ENCODE measurements at places on chromosomes 5 and 9.
A peak's percentile ranks its signal among the peaks of the same experiment; 100 is the strongest.

- DNase-seq: no peak
Observed at GRCh38 chr5:18433336-18433735, 799.1 kb downstream of the TAF11L14 start.

- DNase-seq: peak; percentile 44
Observed at GRCh38 chr9:96219026-96219899, 82.7 kb downstream of the HSD17B3 start.

- no peak for DNase-seq
Observed at GRCh38 chr9:128556276-128556675, 3.9 kb downstream of the SPTAN1 start.

DNA sequence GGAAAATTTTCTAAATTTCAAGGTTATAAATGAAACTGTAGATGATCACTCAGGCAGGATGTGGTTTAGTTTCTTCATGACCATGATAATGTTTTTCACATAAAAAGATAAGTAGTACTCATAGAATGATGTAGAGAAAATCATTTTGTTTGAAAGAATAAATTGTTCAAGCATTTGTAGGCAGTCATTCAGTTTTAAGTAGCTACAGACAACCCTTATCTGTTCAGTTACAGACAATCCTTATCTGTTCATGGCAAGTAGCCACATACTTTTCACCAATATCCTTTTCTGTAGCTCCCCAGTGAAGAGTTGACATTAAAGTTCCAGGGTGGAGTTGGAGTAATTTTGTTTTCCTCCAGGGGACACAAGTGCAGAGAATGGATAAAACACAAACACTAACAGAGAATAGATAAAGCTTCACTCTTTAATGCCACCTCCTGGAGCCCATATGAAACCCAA is 278.1 kb upstream of the TNC start:
- no peak for DNase-seq

GRCh38 chr5:45262061-45262590 is 434.1 kb downstream of the HCN1 start:
- no peak for DNase-seq

DNA sequence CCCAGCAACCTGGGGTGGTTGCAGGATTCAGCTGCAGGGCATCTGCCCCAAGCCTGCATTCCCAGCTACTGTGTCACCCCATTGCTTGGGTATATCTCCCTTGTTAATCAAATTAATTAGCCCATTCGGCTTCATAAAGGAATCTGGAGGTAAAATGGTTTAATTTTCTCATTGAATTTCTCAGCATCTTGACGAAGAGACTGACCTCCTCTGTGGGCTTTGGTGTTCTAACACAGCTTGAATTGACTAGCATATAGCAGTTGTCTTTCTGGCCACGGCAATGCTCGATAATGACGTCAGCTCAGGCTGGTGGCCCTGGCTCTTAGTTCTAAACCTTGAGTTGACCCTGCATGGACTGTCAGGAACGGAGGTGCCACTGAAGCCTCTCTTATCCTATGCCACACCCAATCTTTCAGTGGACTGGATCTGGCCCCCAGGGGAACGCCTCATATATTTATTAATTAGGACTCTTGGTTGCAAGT is 72.4 kb downstream of the MSX2 start:
- no peak for DNase-seq

DNA sequence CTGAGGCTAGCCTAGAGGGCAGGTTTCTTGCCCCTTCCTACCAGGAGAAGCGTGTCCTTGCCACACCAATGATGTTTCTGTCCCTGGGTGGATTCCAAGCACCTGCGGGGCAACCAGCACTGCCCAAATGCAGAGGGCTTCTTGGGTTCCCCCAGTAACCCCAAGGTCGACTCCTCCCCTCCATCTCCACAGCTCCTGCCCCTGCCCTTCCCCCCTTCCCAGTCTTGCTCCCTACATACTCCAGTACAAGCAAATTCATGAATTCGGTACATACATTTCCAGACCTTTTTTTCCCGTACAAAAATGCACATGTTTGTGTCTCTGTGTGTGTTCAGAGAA is 12.8 kb upstream of the JADE2 start:
- DNase-seq: no peak

DNA sequence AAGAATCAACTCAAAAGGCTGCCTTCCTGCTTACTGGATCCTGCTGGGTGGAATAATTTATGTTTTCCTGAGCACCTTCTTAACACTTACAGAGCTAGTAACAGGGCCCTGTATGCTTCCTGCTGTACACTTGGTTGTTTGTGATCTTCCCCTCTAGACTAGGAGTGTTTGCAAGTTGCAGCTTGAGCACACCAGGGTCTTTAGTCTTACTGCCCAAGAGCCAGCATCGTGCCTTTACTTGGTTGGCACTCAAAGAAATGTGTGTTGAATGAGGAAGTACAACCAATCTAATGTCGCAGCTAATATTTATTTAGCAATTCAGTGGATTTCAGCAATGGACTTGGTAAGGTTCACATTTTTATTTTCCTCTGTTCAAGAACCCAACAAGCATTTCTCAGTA is 57.5 kb upstream of the HAND1 start:
- no peak for DNase-seq

- DNase-seq: no peak
Observed at GRCh38 chr5:45774528-45774927, 78.3 kb upstream of the HCN1 start.

GRCh38 chr9:91978740-91979414 is 28.8 kb upstream of the ROR2 start:
- no peak for DNase-seq

- DNase-seq: no peak
Observed at GRCh38 chr5:31113666-31114350, 79.7 kb upstream of the CDH6 start.

DNA sequence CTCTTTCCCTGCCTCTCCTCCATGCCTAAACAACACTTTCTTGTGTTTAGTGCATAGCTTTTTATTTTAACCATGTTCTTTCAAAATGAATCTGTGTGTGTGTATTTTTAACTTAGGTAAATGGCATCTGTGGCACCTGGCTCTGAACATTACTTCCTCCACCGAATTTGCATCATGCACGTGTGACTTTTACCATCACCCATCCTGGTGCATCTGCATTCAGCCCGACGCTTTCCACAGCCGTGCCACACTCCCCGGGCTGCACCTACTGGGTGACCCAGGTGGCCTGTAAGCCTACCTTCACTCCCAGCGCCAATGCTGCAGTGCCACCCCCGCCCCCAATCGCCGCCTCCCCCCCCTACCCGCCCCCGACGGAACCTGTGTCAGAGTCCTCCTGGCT is 12.7 kb upstream of the FCN1 start:
- DNase-seq: no peak

- DNase-seq: no peak
Observed at GRCh38 chr5:73170522-73170921, 2.5 kb upstream of the TMEM174 start.

DNA sequence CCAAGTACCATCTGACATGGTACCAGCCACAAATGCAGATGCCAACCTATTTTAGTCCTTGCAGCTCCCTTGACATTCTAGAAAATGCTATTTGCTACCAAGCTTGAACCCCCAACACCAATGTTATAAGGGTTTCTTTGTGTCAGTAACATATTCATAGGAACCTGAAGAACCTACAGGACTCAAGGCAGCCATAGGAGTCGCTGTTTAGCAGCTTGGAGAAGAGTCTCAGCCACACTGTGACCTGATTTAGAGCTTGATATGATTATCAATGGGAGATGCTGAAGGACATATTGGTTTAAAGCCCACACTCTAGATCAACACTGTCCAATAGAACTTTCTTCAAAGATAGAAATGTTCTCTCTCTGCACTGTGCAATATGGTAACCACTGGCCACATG is 6.4 kb upstream of the ZFR start:
- no peak for DNase-seq

- DNase-seq: peak; percentile 59
Observed at GRCh38 chr9:127214421-127215267, 49.9 kb upstream of the GARNL3 start.

DNA sequence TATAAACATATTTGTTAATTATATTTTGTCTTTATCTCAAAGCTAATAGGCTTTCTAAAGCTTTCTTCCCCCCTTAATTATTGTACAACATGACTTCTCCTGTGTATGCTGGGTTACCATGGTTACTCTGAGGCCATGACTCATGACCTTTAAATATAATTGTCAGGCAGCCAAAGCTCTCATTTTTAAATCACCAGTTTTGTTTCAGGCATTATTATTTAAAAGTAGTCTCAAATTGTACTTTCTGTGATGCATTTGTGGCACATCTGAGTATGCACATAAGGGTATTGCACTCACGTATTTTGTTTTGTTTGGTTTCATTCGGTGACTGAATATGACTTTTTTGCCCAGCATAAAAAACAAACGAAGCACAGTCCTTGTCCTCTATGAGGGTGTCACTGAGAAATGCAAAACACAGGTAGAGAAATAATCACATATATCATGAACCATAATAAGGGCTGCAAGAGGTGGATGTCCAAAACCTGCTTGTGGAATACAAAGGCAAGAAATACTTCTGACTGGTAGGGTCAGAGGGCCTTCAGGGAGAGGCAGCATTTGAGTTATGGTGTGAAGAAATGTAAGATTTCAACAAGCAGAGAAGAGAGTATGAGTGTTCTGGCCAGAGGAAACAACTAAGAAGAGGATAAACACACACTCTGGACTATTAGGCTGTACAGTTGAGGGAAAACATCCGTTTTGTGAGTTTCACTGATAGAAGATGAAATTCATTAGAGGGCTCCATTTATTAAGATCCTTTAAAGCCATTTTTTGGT is 2.1 kb downstream of the CCDC192 start:
- DNase-seq: no peak

GRCh38 chr5:112467485-112467884 is 48.4 kb upstream of the EPB41L4A start:
- DNase-seq: no peak

- no peak for DNase-seq
Observed at GRCh38 chr5:14720236-14720923, 55.9 kb downstream of the OTULIN start.

- no peak for DNase-seq
Observed at GRCh38 chr5:55305345-55305744, 2.1 kb downstream of the DHX29 start.

DNA sequence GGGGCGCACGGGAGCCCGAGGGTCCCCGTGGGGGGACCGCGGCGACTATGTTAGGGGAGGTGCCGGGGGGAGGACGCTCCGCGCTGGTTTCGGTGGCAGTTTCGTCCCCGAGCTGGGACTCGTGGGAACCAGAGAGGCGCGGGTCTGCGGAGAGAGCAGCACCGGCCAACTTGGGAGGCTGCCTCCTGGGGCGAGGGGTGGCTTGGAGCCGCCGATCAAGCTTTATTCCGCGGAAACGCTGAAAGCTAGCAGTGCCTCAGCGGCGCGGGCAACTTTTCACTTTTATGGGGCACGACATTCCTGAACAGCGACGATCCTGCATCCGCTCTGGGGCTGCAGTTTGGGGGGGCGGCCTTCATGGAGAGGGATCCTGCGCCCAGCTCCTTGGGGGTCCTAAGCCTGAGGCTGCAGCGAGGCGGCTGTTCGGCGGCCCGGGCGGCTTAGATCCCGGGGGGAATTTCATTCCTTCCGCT is 369 bp downstream of the OCLN start:
- DNase-seq: peak; percentile 10

DNA sequence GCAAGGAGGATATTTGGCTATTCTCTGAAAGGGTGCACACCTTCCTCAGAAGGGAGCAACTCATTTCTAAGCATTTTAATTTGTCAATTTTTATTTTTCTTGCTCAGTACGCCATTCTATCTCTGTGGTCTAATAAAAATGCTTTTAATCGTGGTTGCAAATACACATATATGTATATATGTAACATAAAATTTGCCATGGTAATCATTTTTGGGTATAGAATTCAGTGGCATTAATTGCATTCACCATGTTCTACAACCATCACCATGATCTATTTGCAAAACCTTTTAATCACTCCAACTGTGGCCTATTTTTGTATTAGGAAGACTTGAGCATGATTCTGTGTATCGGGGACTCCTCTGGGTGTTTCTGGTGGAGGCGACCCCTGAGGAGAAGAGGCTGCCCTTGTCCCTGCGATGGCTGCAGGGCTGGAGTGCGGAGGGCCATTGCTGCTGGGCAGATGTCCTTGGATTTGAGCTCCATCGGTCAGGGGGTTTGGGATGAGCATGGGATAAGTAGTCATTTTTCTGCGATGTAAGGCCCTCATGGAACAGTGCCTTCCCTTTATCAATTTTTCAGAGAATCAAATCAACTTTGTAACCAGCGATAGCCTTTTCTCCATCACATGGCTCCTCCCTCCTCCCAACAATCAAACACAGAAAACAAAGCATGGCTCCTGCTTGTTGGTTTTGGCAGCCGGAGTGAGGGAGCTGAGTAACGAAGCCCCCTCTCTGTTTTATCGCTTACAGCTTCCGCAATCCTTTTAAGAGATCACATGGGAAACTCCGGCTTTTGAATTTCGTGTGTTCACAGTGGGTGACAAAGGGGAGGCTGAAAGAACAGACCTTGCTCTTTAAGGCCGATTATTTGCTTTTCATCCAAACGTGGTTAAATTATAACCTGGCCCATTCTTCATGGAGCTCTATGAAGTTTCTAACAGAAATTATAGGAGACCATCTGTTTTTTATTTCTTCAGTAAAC is 187.3 kb downstream of the TENT4A start:
- no peak for DNase-seq

- DNase-seq: no peak
Observed at GRCh38 chr9:94167376-94167890, 83.2 kb downstream of the PTPDC1 start.

GRCh38 chr5:118894709-118895108 is 93.6 kb downstream of the DTWD2 start:
- no peak for DNase-seq

GRCh38 chr9:32010322-32010721 is 374.1 kb upstream of the ACO1 start:
- no peak for DNase-seq

- no peak for DNase-seq
Observed at GRCh38 chr5:179734536-179735164, 2.0 kb downstream of the MAML1 start.

- no peak for DNase-seq
Observed at GRCh38 chr5:139387611-139388197, 2.0 kb downstream of the MZB1 start.

DNA sequence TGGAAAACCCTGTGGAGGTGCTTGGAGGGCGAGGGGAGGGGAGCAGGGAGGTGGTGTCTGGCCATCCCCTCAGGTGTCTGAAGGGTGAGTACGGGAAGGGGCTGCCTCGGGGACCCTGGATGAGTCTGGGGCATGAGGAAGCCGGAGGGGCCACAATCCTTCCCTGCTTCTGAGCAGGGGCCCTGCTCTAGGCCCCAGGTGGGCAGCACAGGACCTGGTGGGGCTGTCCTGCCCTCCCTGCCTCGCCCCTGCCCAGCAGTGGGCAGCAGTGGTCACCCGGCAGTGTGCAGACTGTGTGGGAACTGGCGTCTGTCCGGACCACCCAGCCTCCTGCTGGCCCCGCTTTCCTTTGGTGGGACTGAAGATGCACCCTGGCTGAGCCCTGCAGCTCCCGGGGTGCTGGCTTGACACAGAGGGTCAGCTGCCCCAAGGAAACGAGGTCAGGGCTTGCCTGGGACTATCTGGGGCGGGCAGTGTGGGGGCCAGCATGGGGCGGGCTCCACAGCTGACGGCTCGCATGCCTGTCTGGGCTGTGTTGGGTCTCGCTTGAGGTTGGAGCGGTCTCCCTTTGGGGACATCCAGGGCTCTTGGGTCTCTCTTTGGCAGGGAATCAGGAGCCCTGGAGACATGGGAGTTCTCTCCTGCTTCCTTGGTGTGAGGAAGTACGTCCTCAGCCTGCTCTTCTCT is 26.1 kb downstream of the RXRA start:
- DNase-seq: no peak
